ENCODE measurements at places on chromosomes 4 and X. TPM values are rescaled to one million over a fixed set of nuclear protein-coding genes. Genes with fewer than 3 reads are reported as not detected.
A peak's percentile ranks its signal among the peaks of the same experiment; 100 is the strongest.

Gene NWD2
- total RNA-seq = not detected

Gene PHEX
- total RNA-seq = 0.30 TPM

Gene PNMA6A
- total RNA-seq = 11.8 TPM

Gene ARMCX4
- total RNA-seq = not detected

Gene MORC4
- 6.8 TPM for total RNA-seq

Gene RGN
- not detected for total RNA-seq

Gene FATE1
- not detected for total RNA-seq

Gene MSN
- total RNA-seq = 229 TPM

Gene USP17L20
- total RNA-seq = not detected

Gene SYN1
- not detected for total RNA-seq

Gene ADAMTS3
- 2.2 TPM for total RNA-seq

Gene SPATA18
- total RNA-seq = 4.3 TPM

Gene PGM2
- total RNA-seq = 19.7 TPM

Gene TRIML2
- not detected for total RNA-seq

Gene ABCE1
- 86.4 TPM for total RNA-seq

Gene PITX2
- total RNA-seq = 0.14 TPM

Gene PFKFB1
- total RNA-seq = not detected

Gene MMAA
- total RNA-seq = 7.1 TPM

Gene EDA
- total RNA-seq = 0.07 TPM

GRCh38 chr4:99815597-99816011 lies 1.0 kb upstream of the DAPP1 start:
- DNase-seq = peak; percentile 10

GRCh38 chr4:128468123-128468989 lies 180.7 kb upstream of the PGRMC2 start:
- DNase-seq = peak; percentile 45

- DNase-seq = no peak
Measured at GRCh38 chr4:137961051-137961438, 281.1 kb downstream of the SLC7A11 start.

- DNase-seq = peak; percentile 78
Measured at GRCh38 chr4:139665690-139666529, at the start of gene MGST2. Gene MGST2, plus strand, starts transcription at chr4:139665819. Its CDS starts 201 bp downstream, at chr4:139666020.

GRCh38 chrX:67787196-67787595 lies 243.4 kb downstream of the AR start:
- no peak for DNase-seq

GRCh38 chrX:39809331-39809730 lies 288.4 kb downstream of the BCOR start:
- no peak for DNase-seq

DNA sequence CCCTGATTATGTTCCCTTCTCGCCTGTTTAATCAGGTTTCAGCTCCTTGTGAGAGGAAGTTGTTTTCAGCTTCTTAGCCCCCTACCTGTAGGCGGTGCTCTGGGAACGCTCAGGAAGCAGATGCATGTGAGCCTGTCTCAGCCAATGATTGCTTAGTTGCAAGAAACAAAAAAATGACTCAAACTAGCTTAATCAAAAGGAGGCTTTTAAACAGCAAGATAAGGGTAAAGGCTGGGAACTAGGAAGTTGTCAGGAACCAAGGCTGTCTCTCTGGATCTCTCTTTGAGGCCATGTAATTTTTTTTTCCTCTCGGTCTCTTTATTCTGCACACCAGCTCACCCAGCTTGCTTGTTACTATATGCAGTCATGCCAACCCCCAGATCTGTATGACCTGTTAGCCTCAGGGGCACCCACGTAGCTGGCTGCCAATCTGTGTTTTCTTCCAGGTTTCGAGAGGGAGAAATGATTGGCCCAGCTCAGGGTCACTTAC lies 109.1 kb downstream of the PTTG2 start:
- DNase-seq = no peak

- no peak for DNase-seq
Measured at GRCh38 chr4:68960294-68961163, 8.9 kb upstream of the UGT2A3 start.

DNA sequence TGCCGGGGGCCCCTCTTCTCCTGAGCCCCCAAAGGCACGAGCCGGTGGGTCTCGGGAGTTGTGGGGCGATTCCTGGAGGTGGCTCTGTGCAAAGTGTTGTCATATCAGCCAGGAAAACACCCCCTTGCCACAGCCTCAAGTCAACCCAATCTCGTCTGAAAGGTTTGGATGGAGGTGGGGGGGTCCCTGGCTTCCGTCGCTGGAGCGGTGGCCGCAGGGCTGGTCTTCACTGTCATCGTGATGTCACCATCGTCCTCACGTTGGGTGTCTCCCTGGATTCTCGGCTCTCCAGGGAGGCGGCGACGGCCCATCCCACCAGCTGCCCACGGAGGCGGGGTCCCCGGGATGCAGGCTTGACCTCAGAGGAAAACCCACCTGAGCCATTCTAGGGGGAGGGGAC lies 38.3 kb upstream of the PPP2R3B start:
- DNase-seq = no peak

DNA sequence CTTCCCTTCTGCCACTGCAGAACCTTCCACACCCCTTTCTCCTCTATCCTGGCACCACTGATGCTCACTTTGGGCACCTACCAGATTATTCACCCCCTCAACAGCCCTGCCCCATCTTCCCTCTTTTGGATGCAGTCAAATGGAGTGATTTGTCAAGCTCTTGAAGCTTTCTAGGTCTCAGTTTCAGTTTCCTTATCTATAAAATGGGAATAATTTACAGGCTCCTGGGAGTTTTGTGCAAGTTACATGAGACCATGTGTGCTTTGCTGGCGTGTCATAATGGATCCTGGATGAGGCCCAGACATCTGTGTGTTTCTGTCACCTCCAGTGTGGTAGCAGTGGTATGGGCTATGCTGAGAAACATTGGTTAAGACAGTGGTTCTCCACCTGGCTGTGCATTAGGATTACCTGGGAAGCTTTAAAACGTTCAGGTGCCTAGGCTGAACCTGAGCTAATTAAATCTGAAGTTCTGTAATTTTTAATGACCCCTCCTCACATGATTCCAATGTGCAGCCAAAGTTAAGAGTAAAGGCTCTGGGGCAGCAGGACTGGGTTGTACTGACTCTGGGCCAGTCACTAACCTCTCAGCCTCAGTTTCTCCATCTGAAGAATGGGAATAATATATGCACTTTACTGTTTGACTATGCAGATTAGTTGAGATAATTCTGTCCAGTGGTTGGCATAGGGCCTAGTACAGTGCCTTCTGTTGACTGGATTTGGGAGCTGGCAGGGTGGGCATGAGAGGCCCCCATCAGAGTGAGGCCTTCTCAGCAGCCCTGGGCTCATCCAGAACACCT lies 6.8 kb upstream of the MGST2 start:
- DNase-seq = no peak

DNA sequence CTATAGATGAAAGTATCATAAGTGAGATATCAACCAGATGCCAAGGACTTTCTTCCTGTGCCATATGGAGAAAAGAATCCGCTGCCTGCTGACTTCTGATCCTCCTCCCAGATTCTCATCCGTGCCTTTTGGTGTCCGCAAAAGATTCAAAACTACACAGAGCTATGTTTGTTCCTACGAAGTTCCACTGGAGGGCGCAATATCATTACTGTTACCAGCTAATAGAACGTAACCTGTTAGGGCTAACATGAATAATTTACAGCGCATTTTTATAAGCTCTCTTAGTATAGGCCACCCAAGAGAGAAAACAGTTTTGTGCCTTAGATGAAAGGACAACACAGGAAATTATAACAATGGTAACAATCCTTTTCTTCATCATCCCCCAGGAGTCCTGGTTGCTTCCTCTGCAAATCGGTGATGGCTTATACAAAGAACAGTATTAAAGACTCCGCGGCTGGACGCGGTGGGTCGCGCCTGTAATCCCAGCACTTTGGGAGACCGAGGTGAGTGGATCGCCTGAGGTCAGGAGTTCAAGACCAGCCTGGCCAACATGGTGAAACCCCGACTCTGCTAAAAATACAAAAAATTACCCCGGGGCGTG lies 22.8 kb upstream of the CENPVL3 start:
- peak; percentile 3 for DNase-seq

DNA sequence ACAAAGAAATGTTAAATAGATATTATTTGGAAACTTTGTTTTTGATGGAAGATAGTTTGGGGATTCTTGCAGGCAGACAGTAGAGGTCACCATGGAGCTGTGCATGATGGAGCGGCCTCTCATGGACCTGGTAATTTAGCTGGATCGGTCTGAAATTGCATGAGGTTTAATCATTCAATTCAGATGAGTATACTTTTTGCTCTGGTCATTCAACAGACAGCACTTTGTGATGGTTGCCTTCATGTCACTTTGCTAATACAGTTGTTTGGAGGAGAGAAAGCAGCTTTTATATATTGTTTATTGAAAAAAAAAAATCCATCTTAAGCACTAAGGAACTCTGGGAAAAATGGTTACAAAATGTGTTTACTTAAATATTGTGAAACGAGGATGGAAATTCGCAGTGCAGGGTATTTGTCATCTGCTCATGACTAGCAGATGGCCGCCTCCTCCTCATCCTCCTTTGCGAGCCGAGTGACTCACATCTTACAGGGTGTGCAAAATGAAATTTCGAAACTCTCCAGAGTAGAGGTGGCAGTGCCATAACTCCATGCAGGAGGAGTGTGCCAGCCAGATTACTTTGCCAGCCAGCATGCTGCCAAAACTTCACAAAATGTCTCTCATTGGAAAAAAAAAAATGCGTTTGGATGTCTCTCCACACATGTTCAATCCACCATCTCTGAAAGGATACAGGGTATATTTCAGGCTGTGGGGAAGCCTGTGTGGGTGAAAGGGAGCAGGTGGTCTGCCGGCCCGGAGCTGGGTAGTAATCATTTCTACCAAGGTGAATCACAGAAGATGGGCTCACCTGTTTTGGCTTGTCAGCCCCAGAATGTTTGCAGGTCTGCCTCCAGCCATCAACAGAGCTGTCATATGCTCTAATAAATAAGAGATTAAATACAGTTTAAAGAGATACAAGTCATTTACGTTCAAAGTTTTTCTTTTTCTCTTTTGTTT lies 314.9 kb upstream of the DIPK2B start:
- peak; percentile 80 for DNase-seq

DNA sequence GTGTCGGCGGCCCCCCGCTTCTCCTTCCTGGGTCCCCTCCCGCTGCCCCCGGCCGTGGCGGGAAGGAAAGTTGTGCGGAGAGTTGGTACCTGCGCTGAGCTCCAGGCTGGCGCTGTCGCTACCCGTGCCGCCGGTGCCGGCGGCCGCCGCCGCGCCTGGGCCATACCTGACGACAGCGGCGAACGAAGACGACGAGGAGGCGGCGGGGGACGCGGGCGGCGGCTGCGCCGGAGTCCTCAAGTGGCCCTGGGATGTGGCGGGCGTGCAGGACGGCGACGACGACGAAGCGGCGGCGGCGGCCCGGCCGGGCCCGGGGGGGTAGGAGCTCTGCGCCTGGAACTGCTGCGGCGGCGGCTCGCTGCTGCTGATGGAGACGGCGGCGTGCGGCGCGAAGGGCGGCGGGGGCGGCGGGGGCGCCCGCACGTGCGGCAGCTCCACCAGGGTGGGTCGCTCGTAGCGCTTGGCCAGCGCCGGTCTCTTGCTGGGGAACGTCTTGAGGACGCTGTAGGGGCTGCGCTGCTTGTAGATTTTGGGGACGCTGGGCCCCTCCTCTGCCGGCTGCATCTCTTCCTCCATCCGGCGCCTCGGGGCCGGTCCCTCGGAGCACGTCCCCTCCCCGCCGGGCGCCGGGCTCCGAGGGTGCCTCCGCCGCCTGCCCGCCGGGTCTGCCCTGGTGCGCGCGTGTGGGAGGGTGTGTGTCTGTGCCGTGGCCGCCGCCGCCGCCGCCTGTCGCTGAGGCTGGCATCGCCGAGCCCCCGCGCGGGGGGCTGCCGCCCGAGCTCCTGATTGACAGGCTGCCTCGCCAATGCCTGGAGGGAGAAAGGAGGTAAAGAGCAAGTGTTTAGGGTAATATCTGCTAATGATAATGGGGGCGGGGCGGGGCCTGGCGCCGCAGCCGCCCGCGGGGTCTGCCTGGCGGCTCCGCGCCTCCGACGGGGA lies 618 bp downstream of the BEND4 start:
- DNase-seq = no peak

GRCh38 chr4:187944179-187944578 lies 51.4 kb upstream of the ZFP42 start:
- DNase-seq = no peak

DNA sequence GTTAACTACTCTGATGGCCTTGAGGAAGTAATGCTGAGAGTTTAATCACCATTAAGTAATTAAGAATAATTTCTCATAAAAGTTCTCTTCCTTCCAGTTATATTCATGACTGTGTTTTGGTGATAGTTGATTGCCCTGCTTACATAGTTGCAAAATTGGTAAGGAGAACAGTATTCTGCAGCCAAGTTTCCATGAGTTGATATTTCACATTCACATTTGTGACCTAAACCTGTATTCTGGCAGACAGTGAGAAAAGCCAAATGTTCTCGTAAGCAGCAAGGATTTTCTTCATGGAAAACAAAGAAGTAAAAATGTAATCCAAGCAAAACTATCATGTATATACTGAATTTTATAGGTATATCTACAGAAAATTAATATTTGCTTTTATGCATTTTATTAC lies 187.8 kb upstream of the NUDT6 start:
- DNase-seq = no peak

DNA sequence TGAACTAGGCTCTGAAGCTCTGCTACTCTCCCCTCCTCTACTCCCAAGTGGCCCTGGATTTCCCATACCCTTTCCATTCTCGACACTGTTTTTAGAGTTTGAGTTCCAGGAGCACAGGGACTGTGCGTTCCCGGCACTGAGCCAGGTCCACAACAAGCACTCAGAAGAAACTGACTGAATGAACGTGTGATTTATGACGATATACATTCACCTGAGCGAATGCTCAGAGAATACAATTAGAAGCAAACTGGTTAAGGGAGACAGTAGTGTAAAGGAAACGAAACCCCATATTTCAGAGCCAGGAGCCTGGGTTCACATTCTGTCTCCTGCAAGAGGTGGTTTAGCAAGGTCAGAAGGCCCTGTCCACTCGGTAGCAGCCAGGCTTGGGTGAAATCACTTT lies 1.4 kb upstream of the KIAA0232 start:
- no peak for DNase-seq

DNA sequence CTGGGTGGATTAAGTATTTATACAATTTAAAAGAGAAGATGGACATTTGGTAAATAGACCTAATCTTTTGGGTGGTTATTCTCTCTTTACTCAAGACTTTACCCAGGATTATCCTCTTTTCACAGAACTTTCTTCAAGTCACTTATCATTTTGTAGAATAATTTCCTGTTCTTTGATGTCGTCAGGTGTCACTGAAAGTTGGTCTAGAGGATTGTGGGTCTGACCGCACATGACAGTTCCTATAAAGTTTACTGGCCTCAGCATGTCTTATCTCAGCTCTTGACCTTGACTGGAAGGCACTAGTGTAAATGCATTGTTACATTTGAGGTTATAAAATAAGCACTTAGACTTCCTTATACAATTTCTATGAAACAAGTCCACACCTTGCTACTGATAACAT lies 139.9 kb upstream of the SLC4A4 start:
- no peak for DNase-seq

GRCh38 chrX:109812236-109812635 lies 79.2 kb upstream of the ACSL4 start:
- no peak for DNase-seq

GRCh38 chr4:149676076-149676475 lies 139.6 kb downstream of the IQCM start:
- DNase-seq = no peak

All from Caki2 (cell line).